ENCODE measurements at places on chromosomes 12 and 14. TPM values are rescaled to one million over a fixed set of nuclear protein-coding genes. Genes with fewer than 3 reads are reported as not detected.

Gene KRT79
- polyA plus RNA-seq, result not detected

Gene HNRNPA1
- polyA plus RNA-seq, result 1,907 TPM

Gene KCNA5
- 2.1 TPM for polyA plus RNA-seq

Gene BICDL1
- 5.4 TPM for polyA plus RNA-seq

Gene CIDEB
- 11.8 TPM for polyA plus RNA-seq

Gene CABP1
- polyA plus RNA-seq, result 1.2 TPM

Gene CYP27B1
- 0.69 TPM for polyA plus RNA-seq

Gene RERG
- polyA plus RNA-seq, result 4.4 TPM

Gene CGRRF1
- 19.4 TPM for polyA plus RNA-seq

Gene CLBA1
- polyA plus RNA-seq, result 6.1 TPM

Gene UNC119B
- polyA plus RNA-seq, result 19.6 TPM

Gene RNASE1
- 135 TPM for polyA plus RNA-seq

Gene PMCH
- polyA plus RNA-seq, result 0.52 TPM

Gene CLECL1
- polyA plus RNA-seq, result not detected

Gene DGKA
- 15.7 TPM for polyA plus RNA-seq

Gene LBHD2
- polyA plus RNA-seq, result not detected

Gene DBX2
- 0.08 TPM for polyA plus RNA-seq

Gene RND1
- polyA plus RNA-seq, result 0.87 TPM

Gene TMED10
- 156 TPM for polyA plus RNA-seq

Gene GPR84
- polyA plus RNA-seq, result not detected

Gene INHBC
- 0.22 TPM for polyA plus RNA-seq

Gene OR4E2
- not detected for polyA plus RNA-seq

Gene B4GALNT1
- polyA plus RNA-seq, result 2.7 TPM

Gene KCNMB4
- polyA plus RNA-seq, result 19.1 TPM

Gene DPPA3
- polyA plus RNA-seq, result not detected

Gene HOXC5
- polyA plus RNA-seq, result not detected

Gene PZP
- polyA plus RNA-seq, result 0.45 TPM

Gene MTHFD1
- 46.9 TPM for polyA plus RNA-seq

Gene SYT1
- 2.1 TPM for polyA plus RNA-seq

Gene POTEM
- polyA plus RNA-seq, result not detected

Gene PAWR
- polyA plus RNA-seq, result 13.8 TPM

Gene ZNF385A
- polyA plus RNA-seq, result 6.6 TPM

Gene CMKLR1
- polyA plus RNA-seq, result 4.5 TPM

Gene GALNT16
- 28.7 TPM for polyA plus RNA-seq

Gene CLEC2B
- polyA plus RNA-seq, result not detected

Gene SLC22A17
- 19.7 TPM for polyA plus RNA-seq

Gene GLIPR1L1
- 0.21 TPM for polyA plus RNA-seq

Gene ASCL1
- not detected for polyA plus RNA-seq
